ENCODE measurements at places on chromosomes 4 and X.

DNA sequence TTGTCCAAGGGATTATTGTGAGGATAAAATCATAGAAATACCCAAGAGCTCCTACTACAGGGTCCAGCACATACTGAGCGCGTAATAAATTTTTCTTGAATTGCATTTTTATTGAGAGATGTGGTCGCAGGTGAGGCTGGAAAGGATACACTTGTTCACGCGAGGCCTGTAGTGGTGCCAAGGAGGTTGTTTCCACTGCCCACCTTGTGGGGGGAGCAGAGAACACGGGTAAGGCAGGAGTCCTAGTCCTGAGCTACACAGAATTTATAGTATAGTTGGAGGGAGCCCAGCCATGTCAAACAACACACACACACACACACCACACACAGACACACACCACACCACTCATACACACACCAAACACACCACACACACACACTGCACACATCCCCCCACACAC, 31.8 kb upstream of the CYP4V2 start:
- no peak for DNase-seq

DNA sequence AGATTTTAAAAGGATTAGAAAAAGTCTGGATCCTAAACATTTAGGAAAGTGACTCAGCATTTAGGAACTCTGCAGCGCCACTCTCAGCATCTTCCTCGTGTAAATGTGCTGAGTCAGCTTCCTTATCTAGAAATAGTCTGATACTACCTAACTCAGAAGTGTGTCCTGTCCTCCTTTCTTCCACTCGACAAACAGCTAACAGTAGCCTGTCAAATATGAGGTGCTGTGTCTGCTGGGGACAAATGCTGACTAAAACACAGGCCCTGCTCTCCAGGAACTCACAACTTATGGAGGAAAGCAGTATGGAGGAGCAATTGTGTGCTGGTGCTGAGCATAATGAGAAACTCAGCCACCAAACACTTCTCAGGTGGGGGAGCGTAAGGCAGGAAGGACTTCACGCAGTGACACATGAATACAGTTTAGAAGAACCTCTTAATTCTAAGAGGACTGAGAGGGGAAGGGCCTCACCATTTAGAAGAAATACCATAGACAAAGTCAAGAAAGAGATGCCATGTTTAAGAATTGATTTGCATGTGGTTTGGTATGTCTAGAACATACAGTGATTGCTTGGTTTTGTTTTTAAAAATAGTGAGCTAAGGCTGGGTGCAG, 125.3 kb downstream of the SOWAHB start:
- DNase-seq = no peak

- no peak for DNase-seq
These were observed 16.9 kb downstream of the RASSF6 start for GRCh38 chr4:73603271-73603710.

- no peak for DNase-seq
These were observed 1539.0 kb upstream of the IGFBP7 start for GRCh38 chr4:58649226-58649625.

DNA sequence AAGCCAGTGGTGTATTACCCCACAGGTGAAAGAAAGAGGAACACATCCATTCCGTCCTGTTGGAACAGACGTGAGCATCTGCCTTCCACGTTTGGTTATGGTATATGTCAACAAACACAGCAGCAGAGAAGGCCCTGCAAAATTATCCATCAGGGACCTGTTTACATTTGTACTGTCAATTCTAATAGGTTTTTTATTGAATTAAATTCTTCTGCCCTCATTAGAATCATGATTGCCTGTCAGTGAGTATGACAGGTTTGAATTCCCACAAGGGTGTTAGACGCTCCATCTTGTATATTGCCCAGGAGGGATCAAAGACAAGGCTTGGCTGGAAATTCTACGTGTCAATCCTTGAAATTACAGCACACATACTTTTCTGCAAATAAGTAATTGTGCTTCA, 339.9 kb upstream of the NOCT start:
- no peak for DNase-seq

- DNase-seq = no peak
These were observed 23.9 kb upstream of the HSD17B10 start for GRCh38 chrX:53458082-53458481.

DNA sequence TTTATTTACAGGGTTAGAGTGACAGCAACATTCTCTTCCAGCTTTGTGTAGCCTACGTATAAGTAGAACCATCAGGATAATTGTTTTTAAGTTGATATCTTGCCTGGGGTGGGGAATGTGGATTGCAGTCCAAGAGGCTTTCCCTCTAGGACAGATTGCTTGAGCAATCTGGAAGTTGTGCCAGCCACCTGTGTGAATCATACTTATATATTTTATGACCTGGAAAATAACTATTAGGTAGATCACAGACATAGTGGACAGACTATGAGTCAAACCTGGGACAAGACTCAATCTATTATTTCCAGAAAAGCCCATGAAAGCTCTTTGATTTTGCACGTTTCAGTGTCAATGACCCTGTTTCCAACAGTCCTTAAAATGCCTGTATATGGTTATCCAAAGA, 98.9 kb downstream of the TLL1 start:
- DNase-seq = no peak

DNA sequence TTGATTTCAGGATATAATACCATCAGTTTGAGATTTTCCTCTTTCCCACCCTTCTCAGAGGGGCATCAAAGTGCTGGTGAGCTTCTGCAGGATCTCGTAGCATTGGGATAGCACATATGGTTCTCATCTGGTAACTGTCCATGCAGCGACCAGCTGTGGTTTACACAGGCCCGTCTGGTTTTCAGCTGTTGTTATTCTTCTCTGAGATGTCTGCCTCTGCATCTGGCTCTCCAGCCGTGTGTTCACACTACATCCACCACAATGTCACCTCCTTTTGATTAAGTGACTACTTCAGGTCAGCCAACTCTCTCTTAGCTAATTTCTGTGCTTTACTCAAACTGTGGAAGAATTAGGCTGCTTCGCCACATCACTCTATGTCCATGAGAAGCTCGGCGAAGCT, 676.7 kb upstream of the TENM3 start:
- DNase-seq = no peak

- DNase-seq = no peak
These were observed 578.4 kb downstream of the TRIML1 start for GRCh38 chr4:188717661-188718060.

GRCh38 chrX:11760958-11761357, 2.9 kb downstream of the MSL3 start:
- DNase-seq = no peak
